MCF 10A (cell line): ENCODE measurements at places on chromosomes 12 and 14. TPM values are rescaled to one million over a fixed set of nuclear protein-coding genes. Genes with fewer than 3 reads are reported as not detected.

DNA sequence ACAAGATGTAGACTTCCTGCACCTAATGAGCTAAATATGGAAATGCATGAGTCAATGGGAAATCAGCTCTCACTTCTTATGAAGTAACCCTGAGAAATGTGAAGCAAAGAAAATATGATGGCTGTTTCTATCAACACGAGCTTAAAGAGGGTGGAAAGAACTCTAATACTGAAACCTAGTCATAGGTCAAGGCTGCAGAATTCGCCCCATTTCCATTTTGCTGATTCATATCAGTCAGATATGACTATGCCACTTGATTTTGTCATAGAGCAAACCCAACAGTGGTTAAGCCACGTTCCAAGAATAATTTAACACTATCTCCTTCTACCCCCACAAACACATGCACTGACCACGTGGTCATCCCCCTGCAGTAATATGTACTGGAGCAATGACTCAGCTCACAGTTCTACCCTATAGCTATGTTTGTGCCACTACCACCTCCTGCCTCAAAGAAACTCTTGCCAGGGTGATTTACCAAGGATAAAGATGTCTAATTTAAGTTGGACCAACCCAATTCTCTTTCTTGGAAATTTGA, 157.5 kb downstream of the TMTC3 start:
- DNase-seq: peak; percentile 86

- DNase-seq: no peak
Observed at GRCh38 chr14:23389396-23389795, 12.6 kb downstream of the CMTM5 start.

DNA sequence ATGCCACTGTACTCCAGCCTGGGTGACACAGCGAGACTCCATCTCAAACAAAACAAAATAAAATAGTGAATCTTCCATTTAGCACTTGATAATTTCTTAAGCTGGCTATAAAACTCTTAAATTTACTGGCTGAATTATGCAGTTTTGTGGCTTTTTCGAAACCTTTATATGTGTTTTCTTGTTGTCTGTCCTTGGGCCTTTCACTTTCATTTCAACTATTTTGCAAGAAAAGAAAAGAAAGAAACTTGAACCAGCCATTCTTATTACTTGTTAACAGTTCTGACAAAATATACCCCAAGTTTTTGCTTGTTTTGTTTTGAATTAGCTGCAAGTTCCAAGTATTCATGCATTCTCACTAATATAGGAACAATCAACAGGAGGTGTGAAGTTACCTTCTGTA, 42.8 kb downstream of the PRICKLE1 start:
- no peak for DNase-seq

The KCNC2 gene
- not detected in 2 replicates for total RNA-seq

DNA sequence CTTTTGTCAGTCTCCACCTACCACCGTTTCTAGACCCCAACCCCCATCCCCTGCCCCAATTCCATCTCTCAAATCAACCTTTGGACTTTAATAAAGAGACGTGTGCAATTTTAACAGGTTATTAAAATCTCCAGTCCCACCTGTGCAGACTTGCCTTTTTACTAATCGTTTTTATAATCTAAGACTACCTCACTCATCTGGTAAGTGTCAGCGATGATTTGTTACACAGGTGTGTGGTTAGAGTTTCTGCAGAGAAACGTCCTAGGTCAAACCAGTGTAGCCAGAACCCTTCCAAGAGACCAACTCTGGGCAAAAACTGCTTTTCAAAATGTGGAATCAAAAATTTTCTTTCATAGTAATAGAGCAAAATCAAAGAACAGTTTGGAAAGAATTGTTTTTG, 60.4 kb upstream of the PELI2 start:
- no peak for DNase-seq

GRCh38 chr12:78641837-78642423, 222.6 kb upstream of the SYT1 start:
- DNase-seq: peak; percentile 14

GRCh38 chr12:50740307-50740706, 23.6 kb upstream of the ATF1 start:
- DNase-seq: peak; percentile 23

GRCh38 chr12:93679308-93679925, 2.2 kb downstream of the CRADD start:
- DNase-seq: no peak

The DPY19L2 gene
- not detected in 2 replicates for total RNA-seq

GRCh38 chr14:65360144-65360784, 52.3 kb upstream of the FUT8 start:
- DNase-seq: no peak

- no peak for DNase-seq
Observed at GRCh38 chr12:12885096-12885792, 6.1 kb upstream of the GPRC5A start.

DNA sequence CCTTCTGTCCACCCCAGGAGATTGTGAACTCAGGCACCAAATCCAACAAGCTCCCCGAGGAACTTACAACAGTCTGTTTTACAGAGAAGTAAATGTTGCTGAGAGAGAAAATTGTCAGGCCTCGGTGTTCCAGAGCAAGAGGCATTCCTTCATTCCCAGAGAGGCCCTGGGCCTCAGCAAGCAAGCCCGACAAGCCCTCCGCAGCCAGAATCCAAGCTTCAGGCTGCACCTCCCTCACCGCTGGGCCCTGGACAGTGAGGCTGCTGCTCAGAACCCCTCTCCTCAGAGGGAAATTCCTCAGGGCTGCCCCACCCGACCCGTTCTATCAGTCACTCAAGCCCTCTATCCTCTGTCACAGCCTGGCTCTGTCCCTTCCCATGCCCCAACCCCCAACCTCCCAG, 56.4 kb downstream of the ZFP36L1 start:
- DNase-seq: no peak

The KRT71 gene
- not detected in 2 replicates for total RNA-seq

DNA sequence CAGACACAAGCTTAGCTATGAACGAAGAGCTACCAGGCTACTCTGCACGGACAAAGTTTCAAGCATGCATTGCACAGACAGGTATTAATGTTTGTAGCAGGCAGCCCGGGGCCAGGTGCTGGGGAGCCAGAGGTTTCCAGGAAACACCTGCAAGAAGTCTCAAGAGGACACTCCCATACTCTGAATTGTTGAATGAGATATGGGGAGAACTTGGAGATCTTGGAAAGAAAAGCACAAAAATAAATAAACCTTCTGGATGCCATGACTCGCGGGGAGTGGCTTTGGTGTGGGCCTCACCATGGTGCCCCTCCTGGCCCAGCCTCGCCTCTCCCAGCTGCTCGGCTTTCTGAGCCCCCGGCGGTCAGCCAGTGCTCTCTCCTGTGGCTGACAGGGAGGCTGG, 186.8 kb downstream of the TTC7B start:
- DNase-seq: peak; percentile 58

- no peak for DNase-seq
Observed at GRCh38 chr12:101596172-101596571, 1.4 kb downstream of the MYBPC1 start.

DNA sequence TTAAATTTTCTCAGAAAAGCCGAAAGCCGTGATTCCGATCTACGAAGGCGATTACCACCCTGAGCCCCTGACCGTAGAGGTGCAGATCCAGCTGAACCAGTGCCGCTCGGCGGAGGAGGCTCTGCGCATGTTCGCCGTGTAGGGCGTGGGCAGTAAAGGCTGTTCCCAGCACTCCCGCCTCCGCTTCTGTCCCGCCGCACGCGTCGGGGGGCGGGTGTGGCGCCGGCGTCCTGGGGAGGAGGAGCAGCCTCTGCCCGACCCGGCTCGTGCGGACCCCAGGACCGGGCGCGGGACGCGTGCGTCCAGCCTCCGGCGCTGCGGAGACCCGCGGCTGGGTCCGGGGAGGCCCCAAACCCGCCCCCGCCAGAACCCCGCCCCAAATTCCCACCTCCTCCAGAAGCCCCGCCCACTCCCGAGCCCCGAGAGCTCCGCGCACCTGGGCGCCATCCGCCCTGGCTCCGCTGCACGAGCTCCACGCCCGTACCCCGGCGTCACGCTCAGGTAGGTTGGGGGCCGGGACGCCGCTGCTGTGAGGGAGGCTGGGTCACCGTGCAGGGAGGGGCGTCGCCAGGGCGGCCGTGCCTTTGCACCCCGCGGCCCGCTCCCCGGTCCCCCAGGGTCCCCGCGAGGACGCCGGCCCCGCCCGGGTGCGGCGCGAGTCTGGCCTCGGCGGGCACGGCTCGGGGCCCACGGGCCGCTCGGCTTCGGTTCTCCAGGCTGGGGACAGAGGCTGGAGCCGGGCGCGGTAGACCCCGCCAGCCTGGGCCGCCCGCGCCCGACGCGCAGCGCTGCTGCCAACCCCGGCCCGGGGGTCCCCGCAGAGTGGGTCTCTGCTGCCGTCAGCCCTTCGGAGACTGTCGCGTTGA, at the start of gene B3GNT4:
B3GNT4 (plus strand) TSS at position 409 of the 866 bp plus-strand sequence. CDS start 910 bp downstream, outside the sequence.
- peak; percentile 62 for DNase-seq

The RERGL gene
- total RNA-seq: 0.37 TPM in 1 of 2 replicates, not detected in the other

The CCDC198 gene
- not detected in 2 replicates for total RNA-seq

DNA sequence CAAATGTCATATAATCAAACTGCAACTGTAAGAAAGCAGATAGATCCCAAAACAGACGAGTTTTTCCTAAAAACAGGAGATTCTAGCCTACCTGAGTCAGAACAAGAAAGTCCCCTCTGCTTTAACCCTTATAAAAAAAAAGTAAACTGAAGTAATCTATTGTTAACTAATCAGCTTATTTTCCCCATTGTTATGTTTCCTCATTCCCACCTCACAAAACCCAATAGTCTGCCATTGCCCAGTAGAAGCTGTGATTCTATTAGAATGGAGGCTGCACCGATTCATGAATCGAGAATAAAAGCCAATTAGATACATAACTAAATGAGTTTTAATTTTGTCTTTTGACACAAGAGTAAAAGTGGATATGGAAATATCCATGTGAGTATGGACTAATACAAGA, 115.4 kb downstream of the MED13L start:
- no peak for DNase-seq

GRCh38 chr14:91374879-91375702, 42.5 kb downstream of the CCDC88C start:
- no peak for DNase-seq

GRCh38 chr12:112933129-112933505, 5.2 kb upstream of the OAS3 start:
- DNase-seq: no peak

- peak; percentile 72 for DNase-seq
Observed at GRCh38 chr14:51211149-51211548, 28.9 kb upstream of the TMX1 start.

GRCh38 chr14:104892531-104893434, 27.7 kb downstream of the CEP170B start:
- no peak for DNase-seq

DNA sequence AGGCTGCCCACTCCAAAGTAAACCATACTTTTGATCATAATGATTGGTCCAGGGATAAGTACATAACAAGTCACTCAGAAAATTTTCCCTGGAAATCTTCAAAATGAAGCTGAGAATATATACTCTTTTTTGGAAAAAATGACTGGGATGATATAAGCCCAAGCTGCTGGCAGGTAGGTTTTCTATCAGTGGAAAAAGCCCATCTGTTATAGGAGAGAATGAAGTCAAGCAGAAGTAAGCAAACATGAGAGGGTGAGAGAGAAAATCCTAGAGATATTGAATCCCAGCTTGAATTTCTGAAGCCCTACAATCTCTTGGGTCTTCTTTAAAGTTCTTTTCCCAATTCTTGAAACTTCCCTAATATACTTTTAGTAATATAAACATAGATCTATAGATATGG, 37.3 kb upstream of the ZDHHC17 start:
- no peak for DNase-seq

DNA sequence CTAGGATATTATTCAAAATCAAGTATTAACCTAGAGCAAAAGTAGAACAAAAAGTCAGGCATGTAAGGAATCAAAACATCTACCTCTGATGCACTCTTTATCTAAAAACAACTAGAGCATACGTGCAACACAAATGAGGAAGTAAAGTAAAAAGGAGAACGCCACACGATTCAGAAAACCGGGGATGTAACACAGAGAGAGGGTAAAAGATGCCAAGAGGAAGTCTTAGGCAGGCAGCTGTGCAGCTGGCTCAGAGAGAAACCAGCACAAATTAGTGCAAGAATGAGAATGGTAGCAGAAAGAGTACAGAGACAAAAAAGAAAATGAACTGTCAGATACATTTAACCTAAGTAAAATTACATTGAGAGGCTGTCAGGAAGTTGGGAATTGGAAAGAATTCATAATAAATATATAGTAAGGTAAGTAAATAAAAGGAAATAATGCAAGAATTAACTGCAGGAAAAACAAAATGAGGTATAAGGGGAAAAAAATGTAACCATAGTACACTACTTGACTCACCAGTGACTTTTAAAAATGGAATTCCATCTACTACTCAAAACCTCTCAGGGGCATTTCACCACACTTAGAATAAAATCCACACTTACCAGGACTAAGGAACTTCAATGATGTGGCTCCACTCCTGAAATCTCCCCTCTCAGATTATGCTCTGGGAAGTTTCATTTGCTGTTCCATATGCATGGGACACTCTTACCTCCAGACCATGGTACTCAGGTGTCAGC, 17.1 kb downstream of the BCAT1 start:
- no peak for DNase-seq

DNA sequence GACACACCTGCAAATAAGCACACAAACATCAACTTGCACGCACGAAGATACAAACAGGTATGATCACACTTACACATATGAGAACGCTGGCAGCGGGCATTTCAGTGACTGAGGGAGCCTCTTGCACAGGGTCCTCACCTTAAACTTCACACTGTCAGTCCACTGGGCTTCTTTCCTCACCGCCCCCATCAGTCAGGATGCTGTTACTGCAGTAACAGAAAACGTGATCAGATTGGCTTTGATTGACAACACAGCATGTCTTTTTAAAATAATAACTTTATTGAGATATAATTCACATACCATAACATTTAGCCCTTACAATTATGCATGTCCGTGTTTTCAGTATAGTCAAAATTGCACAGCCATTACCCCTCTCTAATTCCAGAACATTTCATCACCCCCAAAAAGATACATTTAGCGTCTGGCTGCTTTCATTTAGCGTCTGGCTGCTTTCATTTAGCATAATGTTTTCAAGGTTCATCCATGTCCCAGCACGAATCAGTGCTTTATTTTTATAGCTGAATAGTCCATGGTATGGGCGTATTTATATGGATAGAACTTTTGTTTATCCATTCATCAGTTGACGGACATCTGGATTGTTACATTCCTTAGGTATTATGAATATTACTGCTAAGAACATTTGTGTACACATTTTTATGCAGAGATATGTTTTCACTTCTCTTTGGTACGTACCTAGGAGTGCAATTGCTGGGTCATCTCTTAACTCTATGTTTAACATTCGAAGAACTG, 8.4 kb downstream of the CCDC197 start:
- peak; percentile 22 for DNase-seq

The AQP2 gene
- total RNA-seq: not detected in 2 replicates

The POTEG gene
- total RNA-seq: not detected in 2 replicates
